Spinal cord (tissue), 10 donors: ENCODE measurements at places on chromosomes 13 and 19.

GRCh38 chr19:42003506-42004294, 9.7 kb upstream of the ATP1A3 start:
- DNase-seq: no peak

DNA sequence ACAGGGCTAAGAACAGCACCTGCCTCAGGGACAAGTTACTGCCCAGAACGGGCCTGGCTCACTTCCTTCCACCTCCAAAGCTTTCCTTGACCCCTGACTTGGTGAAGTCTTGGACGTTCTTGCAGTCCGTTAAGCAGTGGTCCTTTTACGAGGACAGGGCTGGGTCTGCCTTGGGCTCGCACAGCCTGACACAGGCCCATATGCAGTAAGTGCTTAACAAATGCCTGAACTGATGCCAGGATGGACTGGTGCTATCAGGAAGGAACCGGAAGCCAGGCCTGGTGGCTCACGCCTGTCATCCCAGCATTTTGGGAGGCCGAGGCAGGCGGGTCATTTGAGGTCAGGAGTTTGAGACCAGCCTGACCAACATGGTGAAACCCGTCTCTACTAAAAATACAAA, 1.8 kb upstream of the PLK5 start:
- DNase-seq: no peak

GRCh38 chr13:47826471-47826870, 174.6 kb downstream of the SUCLA2 start:
- DNase-seq: no peak

- no peak for DNase-seq
These were observed 475.4 kb upstream of the ARGLU1 start for GRCh38 chr13:107043021-107043956.

- no peak for DNase-seq
These were observed 24.7 kb downstream of the MAP2K2 start for GRCh38 chr19:4099041-4099764.

GRCh38 chr19:33343859-33344572, 29.5 kb upstream of the CEBPG start:
- DNase-seq: peak; percentile 71
